ENCODE measurements at places on chromosomes 3 and 15.

DNA sequence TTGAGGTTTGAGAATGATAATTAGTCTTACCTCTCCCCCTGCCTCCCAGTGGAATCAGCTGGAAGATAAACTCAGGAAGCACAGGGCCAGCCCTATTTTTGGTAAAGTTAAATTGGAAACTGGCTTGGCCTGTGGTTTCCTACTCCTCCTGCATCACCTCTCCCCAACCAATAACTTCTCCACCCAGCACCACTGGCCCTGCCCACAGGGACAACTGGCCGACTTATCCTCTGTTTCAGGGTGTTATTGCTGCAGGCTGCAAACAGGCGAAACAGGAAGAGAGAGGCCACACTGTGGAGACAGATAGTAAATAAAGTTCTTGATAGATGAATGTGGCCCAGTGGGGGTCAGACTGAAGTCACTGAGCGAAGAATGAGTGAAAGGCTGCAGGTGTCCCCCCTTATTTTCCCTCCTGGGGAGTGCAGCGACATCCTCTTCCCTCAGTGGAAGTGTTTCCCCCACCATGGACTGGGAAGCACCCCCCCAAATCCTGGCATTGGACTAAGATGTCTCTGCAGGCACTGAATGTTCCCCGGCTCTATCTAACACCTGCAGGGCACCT is 47.1 kb downstream of the PDIA5 start:
- DNase-seq: no peak

- DNase-seq: peak; percentile 35
Measured at GRCh38 chr3:58588030-58588614, 10.9 kb upstream of the FAM107A start.

- DNase-seq: no peak
Measured at GRCh38 chr3:62493109-62493801, 119.9 kb upstream of the FEZF2 start.

DNA sequence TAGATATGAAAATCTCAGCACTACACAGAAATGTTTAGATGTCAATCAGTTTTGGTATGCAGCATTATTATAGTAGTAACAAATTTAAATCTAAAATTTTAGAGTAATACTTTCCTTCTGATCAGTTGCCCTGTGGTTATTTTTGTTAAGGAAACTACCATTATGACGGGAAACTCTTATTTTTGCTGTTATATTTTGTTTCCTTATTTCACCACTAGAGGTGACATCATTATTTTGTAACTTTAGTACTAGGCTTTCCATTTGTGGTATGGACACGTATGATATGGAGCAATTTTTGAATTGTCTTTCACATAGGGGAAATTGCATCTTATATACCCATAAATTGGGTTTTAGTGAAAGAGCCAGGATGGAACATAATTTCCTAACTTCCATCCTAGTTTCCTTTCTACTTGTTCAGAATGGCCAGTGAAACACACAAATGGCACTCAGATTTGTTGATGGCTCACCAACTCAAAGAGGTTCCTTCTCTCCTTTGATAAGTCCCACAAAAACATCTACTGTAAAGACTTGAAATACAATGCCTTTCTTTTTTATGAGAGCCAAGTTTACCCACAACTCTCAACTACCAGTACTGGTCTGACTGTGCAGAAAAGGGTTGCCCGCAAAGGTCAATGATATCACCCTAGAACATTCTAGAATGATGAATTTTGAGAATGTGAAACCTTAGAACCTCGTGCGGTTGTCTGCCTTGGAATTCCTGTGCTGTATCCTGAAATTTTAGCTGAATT is 19.4 kb upstream of the PPP4R2 start:
- DNase-seq: no peak

DNA sequence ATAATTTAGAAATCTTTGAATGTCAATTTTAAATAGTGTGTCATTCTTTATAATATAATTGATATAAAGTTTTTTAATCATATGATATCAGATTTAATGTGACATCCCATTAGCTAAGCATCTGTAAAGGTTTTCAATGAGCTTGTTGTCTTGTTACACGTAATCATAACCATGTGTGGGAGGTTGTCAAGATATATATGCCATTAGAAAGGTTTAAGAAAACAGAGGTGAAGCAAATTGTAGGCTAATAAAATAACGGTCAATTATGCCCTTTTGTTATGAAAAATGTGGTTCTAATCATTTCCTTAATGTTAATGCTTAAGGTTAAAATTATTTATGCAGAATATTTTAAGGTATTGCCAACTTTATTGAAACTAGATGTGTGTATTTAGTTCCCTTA is 56.3 kb downstream of the RSRC1 start:
- no peak for DNase-seq

GRCh38 chr3:196197524-196197923 is 13.7 kb downstream of the ZDHHC19 start:
- DNase-seq: no peak

DNA sequence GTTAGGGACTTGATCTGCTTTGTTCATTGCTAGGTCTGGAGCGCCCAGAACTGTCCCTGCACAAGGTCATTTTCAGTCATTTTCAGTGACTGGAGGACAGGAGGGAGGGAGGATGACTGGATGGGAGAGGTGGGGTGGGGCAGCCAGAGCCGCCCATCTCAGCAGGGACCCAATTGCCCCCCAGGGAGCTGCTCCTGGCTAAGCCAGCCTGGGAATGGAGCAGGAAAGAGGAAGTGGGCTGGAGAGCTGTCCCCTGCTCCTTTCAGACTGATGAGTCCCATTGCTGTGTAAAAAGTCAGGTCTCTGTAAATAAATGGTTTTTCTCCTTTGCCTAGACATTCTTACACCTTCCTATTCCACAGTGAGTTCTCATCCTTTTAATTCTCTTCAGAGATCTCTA is 98.4 kb upstream of the RAD18 start:
- no peak for DNase-seq

GRCh38 chr3:170635385-170635735 is 49.5 kb upstream of the SLC7A14 start:
- DNase-seq: no peak

DNA sequence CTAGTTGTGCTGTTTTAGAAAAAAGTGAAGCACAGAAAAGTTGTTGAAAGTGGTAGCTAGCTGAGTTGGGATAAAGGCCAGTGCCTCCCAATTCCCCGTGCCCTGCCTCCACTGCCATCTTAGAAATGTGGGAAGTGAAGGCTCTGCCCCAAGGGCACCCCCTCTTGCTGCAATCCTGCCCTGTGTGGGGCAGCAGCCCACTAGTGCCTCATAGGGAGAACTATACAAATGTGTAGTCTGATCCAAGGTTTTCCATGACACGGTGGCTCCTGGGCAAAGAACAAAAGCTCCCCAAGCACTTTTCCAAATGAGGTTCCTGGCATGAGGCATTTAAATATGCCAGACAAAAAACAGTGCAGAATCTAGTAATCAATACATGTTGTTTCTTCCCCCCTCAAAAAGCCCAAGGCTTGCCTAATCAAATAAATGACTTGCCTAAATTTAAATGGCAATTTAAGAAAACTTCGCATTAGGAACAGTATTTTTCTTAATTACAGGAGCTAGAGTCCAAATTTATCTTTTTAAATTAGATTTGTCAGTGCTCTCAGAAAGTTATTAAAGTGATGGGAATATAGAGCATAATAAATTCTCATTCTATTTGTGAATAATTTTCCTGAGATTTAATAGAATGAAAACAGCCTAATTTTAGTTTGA is 83.8 kb downstream of the GHSR start:
- DNase-seq: no peak

- no peak for DNase-seq
Measured at GRCh38 chr15:29043736-29044502, 158.1 kb downstream of the APBA2 start.

- DNase-seq: no peak
Measured at GRCh38 chr3:100697172-100697571, 12.1 kb upstream of the TFG start.

GRCh38 chr15:60592371-60593169 is 113.6 kb upstream of the ICE2 start:
- DNase-seq: peak; percentile 45

DNA sequence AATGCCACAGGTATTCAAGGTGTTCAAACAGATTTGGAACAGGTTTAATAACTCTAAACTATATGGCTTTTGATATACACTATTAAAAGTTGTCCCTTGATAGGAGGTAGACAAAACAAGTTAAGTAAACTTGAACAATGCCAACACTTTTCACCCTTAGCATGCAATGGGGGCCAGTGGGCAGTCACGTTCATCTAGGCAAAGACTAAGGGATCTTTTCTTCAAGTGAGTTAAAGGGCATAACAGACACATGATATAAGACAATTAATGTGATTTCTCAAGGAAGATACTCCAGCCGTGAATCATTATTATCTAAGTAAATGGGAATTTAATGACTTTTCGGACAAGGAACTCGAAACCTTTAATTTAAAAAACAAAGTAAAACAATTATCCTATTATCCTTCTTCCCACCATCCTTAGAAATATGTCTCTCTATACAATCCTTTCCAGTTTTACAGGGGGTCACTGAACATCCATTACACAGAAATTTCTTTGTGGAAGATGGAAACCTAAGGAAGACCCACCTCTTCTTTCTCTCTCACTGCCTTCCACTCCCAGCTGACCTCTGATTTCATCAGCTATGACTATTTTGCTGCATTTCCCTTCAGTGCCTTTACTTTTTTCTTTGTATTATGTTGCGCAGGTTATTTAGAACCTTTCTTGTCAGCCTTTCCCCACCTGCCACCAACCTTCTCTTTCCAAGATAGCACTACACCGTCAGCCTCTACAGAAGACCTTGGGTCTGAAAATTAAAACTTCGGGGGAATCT is 1.5 kb downstream of the CLDN1 start:
- DNase-seq: no peak

GRCh38 chr3:109532257-109533216 is 195.2 kb upstream of the DPPA4 start:
- no peak for DNase-seq

GRCh38 chr3:52471371-52472238 is 16.2 kb downstream of the NISCH start:
- DNase-seq: no peak

GRCh38 chr3:31673950-31674349 is 141.2 kb downstream of the STT3B start:
- no peak for DNase-seq

DNA sequence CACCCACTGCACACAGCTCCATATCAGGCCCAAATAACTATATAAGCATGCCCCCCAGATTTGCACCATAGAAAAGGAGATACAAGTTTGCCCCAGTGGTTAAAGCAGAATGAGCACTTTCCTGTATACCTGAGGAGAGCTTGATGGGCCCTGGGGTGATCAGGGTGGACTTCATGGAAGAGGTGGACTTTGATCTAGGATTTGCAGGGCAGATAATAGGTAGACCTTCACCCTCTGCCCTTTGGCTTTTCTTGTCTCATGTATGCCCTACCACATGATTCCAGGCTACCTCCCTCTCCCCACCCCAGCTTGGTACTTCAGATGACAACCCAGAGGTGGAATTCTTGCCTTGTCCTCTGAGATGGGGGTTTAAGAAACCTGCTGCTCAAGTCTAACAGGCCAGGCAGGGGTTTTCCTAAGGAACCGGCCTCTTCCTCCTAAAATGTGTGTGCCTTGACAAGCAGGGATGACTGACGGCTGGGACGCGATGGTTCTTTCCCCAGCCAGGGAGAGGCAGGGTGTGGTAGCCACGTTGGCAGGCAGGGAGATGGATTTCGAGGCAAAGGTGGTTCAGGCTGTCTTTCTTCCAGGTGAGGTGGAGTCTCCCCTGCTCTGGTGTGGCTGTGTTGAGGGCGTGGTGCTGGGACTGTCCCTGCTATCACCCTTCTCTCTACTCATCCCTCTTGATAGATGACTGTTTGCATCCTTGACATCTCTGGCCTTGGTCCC is 6.6 kb upstream of the RHCG start:
- DNase-seq: no peak

DNA sequence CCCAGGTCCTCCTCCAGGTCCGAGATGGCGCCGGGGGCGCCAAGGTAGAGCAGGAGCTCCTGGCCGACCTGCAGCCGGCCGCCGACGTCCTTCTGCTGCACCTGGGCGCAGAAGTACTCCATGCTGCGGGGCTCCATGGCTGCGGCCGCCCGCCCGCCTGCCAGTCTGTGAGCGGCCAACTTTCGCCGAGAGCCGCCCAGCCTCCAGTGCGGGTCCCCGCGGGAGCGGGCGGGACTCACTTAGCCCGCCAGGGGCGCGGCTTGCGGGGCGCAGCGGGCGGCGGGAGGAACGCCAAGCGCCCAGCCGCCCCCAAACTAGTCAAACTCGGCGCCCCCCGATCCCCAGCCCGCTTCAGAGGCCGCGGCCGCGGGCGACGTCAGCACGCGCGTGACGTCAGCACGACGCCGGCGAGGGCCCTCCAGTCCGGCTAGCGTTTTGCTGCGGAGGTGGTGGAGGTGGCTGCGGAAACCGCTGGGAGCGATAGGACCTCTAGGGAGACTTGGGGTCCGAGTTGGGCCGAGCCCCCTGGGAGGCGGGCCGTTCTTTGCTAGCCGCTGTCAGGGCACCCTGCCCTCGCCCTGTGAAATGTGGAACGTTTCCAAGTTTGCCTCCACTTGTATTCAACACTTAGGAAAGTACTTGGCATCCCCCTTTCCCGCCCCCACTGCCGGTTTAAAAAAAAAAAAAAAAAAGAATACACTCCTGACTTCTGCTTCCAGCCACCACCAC is at the start of gene CLASP2:
CLASP2 (minus strand) TSS at position 389 of the 729 bp plus-strand sequence; CDS start at position 137, 252 bp downstream.
- peak; percentile 80 for DNase-seq

GRCh38 chr15:99087405-99087943 is 17.4 kb upstream of the SYNM start:
- DNase-seq: no peak

DNA sequence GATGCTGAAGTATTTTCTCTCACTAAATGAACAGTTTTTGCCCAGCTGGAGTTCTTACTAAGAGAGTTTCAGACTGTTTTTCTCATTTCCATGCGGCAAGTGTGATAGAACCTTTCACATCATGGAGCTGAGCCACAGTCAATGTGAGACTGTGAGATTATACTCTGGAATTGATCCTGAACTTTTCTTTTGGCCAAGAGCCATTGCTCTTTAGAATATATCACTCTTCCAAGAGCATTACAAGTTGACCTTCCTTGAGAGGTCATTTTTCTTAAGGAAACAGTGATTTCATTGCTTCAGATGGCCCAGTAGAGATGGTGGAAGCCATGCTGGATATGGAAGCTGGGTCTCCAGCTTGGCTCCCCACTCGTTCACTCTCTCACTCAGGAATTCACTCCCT is 212.9 kb upstream of the UMPS start:
- DNase-seq: no peak

- no peak for DNase-seq
Measured at GRCh38 chr3:64489361-64490044, 198.3 kb downstream of the ADAMTS9 start.

GRCh38 chr3:50237754-50238548 is 1.9 kb downstream of the GNAI2 start:
- DNase-seq: peak; percentile 88

DNA sequence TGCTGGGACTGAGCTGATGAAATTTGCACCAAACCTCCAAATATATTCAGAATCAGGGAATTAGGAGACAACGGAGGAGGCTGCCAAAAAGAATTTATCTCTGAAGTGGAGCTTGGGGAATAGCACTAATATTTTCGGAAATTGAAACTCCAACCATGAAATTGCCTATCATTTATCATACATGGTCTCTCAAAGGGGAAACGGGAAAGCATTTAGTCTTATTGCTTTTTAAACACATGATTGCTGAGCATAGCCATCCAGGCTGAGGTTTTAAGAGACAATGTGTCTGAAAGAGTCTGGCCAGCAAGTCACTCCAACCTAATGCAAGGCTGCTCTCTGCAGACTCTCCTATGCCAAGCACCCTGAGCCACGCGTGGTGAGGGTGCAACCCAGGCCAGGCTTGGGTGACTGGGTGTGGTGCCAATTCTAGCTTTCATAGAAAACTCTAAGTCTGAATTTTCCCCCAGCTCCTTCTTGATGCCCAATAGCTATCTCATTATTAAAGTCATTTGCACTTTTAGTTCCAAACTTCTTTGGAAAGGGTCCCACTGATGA is 200.2 kb downstream of the RPLP1 start:
- no peak for DNase-seq

Data from H54 (cell line).